ENCODE measurements at places on chromosomes 12 and 14.

GRCh38 chr12:14860490-14860889, 17.2 kb upstream of the ART4 start:
- no peak for DNase-seq

DNA sequence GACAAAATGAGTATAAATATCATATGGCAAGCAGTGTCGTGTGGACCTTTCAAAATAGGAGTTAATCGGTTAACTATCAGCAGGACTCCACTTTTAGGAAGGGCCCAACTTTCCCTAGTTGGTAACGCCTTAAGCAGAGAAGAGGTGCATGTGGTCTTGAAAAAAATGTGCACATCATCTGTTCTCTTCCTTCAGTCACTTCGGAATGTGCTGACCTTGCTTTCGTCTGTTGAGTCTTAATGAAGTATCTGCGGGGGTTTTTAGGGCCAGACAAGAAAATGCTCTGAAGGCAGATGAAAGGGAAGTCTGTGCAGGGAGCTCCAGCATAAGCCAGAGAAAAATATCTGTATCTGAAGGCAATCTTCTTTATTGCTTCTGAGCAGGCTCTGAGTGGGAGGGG, 185.2 kb downstream of the AEBP2 start:
- no peak for DNase-seq

GRCh38 chr14:66601932-66602578, 94.1 kb downstream of the GPHN start:
- no peak for DNase-seq

GRCh38 chr14:53249059-53249458, 95.9 kb upstream of the DDHD1 start:
- no peak for DNase-seq

DNA sequence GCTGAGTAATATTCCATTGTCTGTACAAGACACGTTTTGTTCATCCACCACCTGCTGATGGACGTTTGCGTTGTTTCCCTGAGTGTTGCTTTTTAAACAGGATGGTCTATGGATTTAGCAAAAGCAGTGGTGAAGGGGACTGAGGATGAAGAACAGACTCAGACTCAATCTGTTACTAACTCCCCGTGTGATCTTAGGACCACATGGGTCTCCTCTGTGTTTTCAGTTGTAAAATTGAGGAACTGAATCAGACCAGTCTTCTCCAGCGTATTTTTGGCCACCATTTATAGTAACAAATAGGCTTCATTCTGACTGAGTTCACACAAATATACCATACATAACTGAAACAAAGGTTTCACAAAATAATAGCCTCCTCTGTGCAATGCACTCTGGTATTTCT, 85.6 kb downstream of the FOXN3 start:
- DNase-seq: no peak

- no peak for DNase-seq
Measured at GRCh38 chr14:93714605-93715004, 73.7 kb downstream of the PRIMA1 start.

DNA sequence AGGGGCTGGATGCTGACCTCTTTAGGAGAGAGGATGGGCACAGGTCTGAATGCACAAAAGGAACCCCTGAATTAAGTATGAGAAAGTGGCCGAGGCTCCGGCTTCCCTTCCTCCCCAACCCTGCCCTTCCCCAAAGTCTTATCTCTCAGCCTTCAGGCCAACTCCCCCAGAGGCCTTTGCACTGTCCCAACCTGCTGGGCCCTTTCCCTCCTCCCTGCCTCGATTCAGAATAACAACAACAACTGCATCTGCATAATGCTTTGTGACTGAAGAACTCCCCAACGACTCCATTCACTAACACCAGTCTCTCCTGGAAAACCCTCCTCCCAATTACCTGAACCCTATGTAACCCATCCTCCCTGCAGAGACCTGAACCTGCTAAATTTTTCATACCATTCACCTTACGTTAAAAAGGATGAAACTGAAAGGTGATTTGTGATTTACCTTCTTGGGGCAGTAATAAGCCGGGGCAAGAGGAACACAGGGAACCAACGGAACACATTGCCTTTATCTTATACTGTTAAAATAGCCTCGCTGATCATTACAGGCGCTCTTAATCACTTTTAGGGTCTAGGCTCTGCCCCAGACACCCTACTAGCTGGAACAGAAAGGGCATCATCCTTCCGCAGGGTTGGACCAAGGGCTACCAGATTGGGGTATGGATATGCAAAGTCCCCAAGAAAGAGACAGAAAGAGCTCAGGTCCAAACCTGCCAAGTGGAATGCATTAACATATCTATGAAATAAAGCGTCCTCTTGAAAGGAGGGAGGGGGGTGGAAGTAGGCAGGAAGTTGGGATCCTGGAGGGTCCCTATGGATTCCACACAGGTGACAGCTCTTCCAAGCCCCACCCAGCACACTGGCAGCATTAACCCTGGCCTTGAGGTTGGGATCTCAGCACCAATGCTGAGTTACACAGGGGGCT, 24.2 kb upstream of the FOXN3 start:
- DNase-seq: no peak

- no peak for DNase-seq
Measured at GRCh38 chr12:105978276-105978675, 160.5 kb downstream of the NUAK1 start.

DNA sequence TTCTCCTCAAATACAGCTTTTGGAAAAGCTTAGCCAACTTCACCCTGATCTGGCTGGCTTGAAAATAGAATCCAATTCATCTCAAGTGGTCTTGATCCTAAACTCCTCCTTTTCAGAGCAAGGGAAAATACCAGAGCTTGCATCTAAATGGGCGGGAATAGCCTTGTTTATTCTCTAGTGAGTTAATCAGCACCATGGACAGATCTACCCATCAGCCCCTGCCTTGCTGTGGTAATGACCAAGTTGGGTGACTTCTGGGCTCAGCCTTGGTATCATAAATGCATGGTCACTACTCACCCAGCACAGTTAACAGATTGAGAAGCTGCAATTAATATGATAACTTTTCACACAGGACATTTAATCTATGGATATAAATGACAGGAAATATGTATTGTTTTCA, 196.6 kb downstream of the GLT1D1 start:
- DNase-seq: no peak

- no peak for DNase-seq
Measured at GRCh38 chr12:57381693-57382220, 49.1 kb downstream of the R3HDM2 start.

- no peak for DNase-seq
Measured at GRCh38 chr12:66011731-66012130, 118.8 kb downstream of the LLPH start.

DNA sequence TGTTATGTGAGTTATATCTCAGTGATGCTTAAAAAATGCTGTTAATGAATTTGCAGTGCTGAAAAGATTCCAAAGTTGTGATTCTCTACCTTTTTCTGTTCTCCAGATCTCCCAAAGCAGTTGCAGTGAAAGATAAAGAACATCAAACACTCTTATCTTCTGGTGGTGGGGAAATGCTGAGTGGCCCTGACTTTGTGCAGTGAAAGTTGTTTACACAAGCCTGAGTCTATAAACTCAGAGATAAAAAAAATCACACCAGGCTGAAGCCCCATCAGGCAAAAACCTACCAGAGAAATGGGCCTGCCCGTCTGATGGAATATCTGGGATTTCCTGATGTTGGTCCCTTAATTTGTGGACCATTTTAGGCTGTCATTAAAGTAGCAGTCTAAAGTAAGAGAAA, 46.1 kb downstream of the RASSF3 start:
- DNase-seq: no peak

GRCh38 chr12:56031987-56032386, 9.7 kb upstream of the RPS26 start:
- DNase-seq: no peak

GRCh38 chr12:8911606-8912268, 2.6 kb upstream of the PHC1 start:
- DNase-seq: no peak

DNA sequence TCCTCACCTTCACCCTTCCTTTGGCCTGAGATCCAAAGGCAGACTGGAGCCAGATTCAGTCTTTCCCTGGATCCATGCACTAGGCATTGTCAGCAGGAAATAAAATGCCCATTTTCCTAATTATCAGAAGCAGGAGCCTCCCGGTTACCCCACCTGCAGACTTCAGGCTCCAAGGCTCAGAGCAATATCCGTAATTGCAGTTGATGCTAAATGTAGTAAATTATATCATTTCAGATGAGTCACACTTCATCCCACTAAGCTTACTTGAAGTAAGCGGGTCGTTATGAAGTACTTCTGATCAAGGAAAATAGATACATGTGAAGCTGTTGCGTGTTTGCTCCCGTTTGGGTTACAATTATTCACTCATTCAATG, 110.7 kb upstream of the SFSWAP start:
- DNase-seq: no peak

DNA sequence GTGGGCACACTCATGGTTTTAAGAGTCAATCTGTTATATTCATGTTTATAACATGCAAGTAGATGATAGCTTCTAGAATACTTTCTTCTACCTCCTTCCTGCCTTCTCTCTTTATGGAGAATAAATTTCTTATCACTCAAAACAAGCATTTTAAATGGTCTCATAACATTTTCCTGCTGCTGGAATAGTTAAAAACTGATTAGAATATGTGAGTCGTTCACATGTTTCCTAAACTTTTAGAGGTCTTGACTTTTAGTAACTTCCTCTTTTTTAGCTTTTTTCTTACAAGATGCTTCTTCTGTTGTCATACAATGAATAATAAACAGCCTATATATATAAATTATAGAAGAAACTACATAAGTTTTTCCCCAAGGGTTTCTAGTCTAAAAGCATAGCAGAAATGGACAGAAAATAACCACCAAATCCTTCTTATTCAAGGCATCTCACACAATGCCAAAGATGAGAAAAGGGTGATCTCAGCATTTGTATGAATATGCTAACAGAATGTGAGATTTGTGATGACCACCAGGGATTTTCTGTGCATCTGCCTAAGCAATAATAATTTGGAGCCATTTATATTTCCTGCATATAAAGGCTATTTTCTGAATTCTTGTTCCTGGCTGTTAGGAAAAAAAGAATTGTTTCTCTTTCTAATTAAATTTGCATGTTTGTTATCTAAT, 127.8 kb downstream of the DAAM1 start:
- DNase-seq: no peak

DNA sequence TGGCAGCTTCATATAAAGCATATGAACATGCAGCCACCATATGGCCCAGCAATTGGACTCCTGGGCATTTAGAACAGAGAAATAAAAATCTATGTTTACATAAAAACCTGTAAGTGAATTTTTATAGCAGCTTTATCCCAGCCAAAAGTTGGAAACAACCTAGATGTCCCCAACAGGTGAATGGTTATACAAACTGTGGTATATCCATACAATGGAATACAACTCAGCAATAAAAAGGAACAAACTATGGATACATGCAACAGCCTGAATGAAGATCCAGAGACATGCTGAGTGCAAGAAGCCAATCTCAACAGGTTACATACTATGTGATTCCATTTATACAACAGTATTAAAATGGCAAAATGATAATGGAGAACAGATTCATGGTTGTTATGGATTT, 3.7 kb downstream of the TMTC1 start:
- DNase-seq: no peak

GRCh38 chr12:84803661-84804060, 108.9 kb downstream of the SLC6A15 start:
- DNase-seq: no peak

DNA sequence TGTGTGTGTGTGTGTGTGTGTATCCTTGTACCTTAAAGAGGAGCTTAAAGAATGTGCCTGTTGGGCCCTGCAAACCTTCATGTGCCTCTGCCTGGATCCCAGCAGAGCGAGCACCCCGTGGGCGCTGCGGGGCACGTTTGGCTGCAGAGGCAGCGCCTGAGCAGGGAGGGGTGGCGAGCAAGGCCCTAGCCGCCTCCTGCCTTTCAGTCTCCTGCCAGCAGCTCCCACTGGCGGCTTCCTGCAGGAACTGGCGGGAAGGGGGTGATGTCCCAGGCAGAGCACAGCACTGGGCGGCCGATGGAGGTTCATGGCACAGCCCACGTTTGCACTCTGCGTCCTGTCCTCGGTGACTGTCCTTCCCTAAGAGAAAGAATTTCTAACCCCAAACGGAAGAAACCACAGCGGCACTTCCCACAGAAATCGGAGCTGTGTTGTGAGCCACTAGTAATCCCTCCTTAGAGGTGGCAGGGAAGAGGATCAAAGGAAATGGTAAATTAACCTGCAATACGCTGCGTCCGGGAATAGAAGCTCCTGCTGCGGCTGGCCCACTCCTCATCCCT, 19.8 kb downstream of the ZBTB42 start:
- DNase-seq: no peak

GRCh38 chr14:77113644-77114043, 15.6 kb downstream of the CIPC start:
- no peak for DNase-seq

DNA sequence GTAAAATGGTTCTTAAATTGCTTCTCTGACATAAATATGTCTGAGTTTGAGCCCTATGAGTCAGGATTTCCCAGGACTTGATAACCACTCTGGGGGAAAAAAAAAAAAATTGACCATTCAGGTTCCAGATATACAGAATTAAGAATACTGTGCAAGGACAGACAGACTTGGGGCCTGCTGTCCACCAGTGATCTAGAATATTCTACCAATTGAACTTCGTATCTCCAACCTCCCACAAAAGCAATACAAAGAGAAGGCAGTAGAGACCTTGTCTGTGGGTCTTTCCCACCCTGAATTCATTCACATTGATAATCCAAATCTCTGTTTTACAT, 4.1 kb downstream of the SINHCAF start:
- no peak for DNase-seq

DNA sequence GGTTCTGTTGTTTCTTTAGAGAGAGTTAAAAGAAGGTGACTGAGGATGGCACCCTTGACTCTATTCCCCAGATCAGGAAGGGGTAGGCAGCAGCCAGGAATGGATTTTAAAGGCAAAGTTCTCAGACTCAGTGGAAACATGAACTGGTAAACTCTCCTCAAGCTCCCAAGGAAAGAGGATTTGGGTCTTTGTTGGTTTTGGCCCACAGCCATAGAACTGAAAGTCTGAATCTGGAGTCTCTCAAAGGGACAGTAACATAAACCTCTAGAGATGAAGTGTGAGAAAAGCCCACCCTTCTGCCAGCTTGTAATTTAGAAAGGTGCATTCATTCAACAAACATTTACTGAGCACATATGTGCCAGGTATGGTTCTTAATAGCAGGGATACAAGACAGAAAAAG, 28.6 kb upstream of the BLTP3B start:
- DNase-seq: no peak

GRCh38 chr12:52524241-52524897, 4.2 kb upstream of the KRT5 start:
- DNase-seq: no peak

- DNase-seq: no peak
Measured at GRCh38 chr12:33586576-33586975, 147.0 kb upstream of the SYT10 start.

DNA sequence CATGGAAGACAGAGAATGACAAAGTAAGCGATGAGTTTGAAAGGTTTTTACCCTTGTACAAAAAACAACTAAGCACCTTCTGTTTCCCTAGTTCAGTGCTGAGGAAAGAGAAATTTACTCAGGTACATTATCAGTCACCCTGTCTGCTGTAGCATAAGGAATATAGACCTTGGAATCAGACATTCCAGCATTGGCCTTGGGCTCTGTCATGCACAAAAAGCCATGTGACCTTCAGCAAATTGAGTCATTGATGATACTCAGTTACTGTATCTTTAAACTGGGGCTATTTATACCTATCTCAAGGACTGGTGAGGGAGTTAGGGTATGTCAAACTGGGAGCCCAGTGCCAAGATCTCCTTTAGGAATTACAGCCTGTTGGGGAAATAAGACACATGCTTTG, 19.3 kb upstream of the TCL1A start:
- DNase-seq: no peak
